ENCODE measurements at places on chromosomes 2 and 18. TPM values are rescaled to one million over a fixed set of nuclear protein-coding genes. Genes with fewer than 3 reads are reported as not detected.

Gene TMEM163
- 4.7 TPM for total RNA-seq

- no peak for DNase-seq
- H3K27me3 ChIP-seq = no peaks in the 10 kb centered on the region
- H3K4me3 ChIP-seq = no peak overlapping the region
- H3K27ac ChIP-seq = no peak overlapping the region
- H3K36me3 ChIP-seq = no peaks in the 10 kb centered on the region
These were observed 65.5 kb upstream of the SIX2 start for GRCh38 chr2:45074713-45075112.

GRCh38 chr2:169469952-169470572, 9.2 kb upstream of the BBS5 start:
- no peak overlapping the region for H3K27ac ChIP-seq
- no peaks in the 10 kb centered on the region for H3K36me3 ChIP-seq
- no peak for DNase-seq
- H3K4me3 ChIP-seq = no peak overlapping the region
- no peaks in the 10 kb centered on the region for H3K27me3 ChIP-seq

DNA sequence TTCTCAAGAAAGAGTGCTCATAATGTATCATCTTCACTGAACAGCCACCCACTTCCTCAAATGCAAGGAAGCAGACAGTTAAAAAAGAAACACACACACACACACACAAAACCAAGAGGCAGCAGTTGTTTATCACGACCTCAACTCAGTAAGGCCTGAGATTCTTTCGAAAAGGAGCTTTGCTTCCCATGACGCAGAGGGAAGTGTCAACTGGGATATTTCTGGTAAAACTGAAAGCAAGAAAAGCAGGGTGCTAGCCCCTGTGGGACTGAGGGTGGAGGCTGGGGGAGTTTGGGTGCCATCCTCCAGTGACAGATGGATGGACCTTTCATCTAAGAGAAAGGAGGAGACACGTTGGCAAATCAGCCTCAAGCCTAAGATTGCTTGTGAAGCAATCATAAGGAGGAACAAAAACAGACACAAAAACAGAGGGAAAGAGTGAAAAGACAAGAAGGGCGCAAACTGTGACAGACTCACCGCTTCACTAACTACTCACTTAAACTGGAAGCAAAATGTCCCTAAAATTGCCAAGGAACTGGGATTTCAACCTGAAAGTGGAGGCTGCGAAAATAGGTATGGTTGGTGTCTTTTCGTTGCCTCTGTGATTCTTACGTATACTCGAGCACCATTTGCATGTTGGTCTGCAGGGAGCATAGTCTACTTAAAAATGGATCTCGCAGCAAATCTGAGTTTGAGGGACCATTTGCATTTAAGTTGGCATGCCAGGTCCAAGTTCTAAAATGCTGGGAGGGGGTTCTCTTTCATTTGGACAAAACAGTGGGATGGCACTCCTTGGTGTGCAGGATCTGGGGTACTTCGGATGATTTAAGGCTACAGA, at the start of gene ARHGAP25:
ARHGAP25 (plus strand) TSS at position 124 of the 838 bp plus-strand sequence; CDS start at position 513, 389 bp downstream.
- no peak within 1 kb of the TSS for H3K4me3 ChIP-seq
- no peaks in the 10 kb centered on the region for H3K4me1 ChIP-seq
- no peak within 1 kb of the TSS for H3K27ac ChIP-seq
- H3K36me3 ChIP-seq = no peaks in the 10 kb centered on the region

- no peaks in the 10 kb centered on the region for H3K27me3 ChIP-seq
- no peaks in the 10 kb centered on the region for H3K4me1 ChIP-seq
- no peak overlapping the region for H3K4me3 ChIP-seq
- H3K27ac ChIP-seq = no peak overlapping the region
- DNase-seq = no peak
- no peaks in the 10 kb centered on the region for H3K36me3 ChIP-seq
These were observed 21.3 kb downstream of the INHBB start for GRCh38 chr2:120367221-120367620.

GRCh38 chr2:230762317-230762896, 49.8 kb downstream of the CAB39 start:
- no peaks in the 10 kb centered on the region for H3K27me3 ChIP-seq
- H3K4me3 ChIP-seq = no peak overlapping the region
- DNase-seq = no peak
- peaks cover 11% of the 10 kb centered on the region for H3K36me3 ChIP-seq

- no peaks in the 10 kb centered on the region for H3K36me3 ChIP-seq
- H3K27ac ChIP-seq = no peak overlapping the region
- no peak overlapping the region for H3K4me3 ChIP-seq
- H3K27me3 ChIP-seq = no peaks in the 10 kb centered on the region
- DNase-seq = no peak
These were observed 115.1 kb downstream of the CMPK2 start for GRCh38 chr2:6750411-6751158.

Gene SLC16A14
- total RNA-seq = 1.8 TPM

GRCh38 chr2:233745073-233745755, 14.9 kb upstream of the UGT1A1 start:
- DNase-seq = no peak
- H3K4me1 ChIP-seq = no peaks in the 10 kb centered on the region
- no peak overlapping the region for H3K4me3 ChIP-seq
- no peaks in the 10 kb centered on the region for H3K36me3 ChIP-seq
- no peaks in the 10 kb centered on the region for H3K27me3 ChIP-seq

DNA sequence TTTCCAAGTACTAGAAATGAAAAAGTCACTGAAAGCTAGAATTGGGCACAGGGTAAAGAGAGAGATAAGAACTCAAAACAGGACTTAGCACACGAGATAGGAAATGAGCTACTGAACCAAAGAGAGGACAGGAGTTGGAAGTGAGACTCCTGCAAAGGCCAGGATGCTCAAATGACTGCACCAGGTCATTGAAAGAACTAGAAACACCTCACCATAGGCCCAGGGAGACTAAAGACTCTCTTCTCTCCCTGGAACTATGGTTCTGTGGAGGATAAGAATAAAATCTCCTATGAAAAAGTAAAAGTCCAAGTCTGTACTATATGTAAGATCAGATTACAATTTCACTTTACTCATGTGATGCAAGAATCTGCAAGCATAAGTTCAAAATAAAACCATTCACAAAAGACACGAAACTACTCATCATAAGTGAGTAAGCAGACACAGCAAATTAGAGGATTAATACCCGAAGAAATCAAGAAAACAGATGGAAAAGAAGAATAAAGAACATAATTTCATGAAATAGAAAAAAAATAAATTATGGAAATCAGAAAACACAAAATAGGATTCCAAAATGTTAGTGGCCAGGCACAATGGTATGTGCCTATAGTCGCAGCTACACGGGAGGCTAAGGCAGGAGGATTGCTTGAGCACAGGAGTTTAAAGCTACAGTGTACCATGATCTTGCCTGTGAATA, 6.5 kb downstream of the NBAS start:
- no peak for DNase-seq
- no peaks in the 10 kb centered on the region for H3K27me3 ChIP-seq
- H3K4me1 ChIP-seq = peaks cover 5% of the 10 kb centered on the region
- no peaks in the 10 kb centered on the region for H3K36me3 ChIP-seq
- no peak overlapping the region for H3K4me3 ChIP-seq

Gene CHPF
- total RNA-seq = 194 TPM

GRCh38 chr2:3199627-3200345, 177.8 kb downstream of the EIPR1 start:
- no peak for DNase-seq
- H3K36me3 ChIP-seq = peaks cover 4% of the 10 kb centered on the region
- H3K4me1 ChIP-seq = peaks cover 4% of the 10 kb centered on the region

GRCh38 chr2:49973917-49974368, 819.6 kb upstream of the FSHR start:
- H3K4me3 ChIP-seq = no peak overlapping the region
- no peaks in the 10 kb centered on the region for H3K27me3 ChIP-seq
- no peaks in the 10 kb centered on the region for H3K36me3 ChIP-seq
- DNase-seq = peak; percentile 44
- H3K4me1 ChIP-seq = no peaks in the 10 kb centered on the region

Gene CFAP65
- not detected for total RNA-seq

- H3K36me3 ChIP-seq = no peaks in the 10 kb centered on the region
- no peak overlapping the region for H3K4me3 ChIP-seq
- no peaks in the 10 kb centered on the region for H3K27me3 ChIP-seq
- peaks cover 2% of the 10 kb centered on the region for H3K4me1 ChIP-seq
- DNase-seq = no peak
These were observed 109.9 kb downstream of the ANKRD44 start for GRCh38 chr2:197200762-197201058.

DNA sequence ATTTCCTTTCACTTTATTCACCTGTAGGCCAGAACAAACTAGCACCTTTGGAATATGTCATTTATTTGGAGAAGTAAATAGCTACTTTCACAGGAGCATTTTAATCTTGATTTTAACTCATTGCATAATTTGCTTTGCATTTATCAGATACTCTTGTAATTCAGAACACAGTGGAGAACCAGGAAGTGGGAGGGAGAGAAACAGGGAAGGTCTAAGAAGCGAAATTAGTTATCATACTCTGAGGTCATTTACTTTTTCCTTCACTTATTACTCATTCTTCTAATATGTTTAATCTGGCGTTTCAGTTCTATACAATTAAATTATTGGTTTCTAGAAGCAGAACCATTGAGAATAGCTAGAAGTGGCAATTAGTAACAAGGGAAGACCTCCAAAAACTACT, 20.7 kb downstream of the RBM44 start:
- H3K4me1 ChIP-seq = no peaks in the 10 kb centered on the region
- no peaks in the 10 kb centered on the region for H3K27me3 ChIP-seq
- no peak overlapping the region for H3K27ac ChIP-seq
- H3K4me3 ChIP-seq = no peak overlapping the region
- H3K36me3 ChIP-seq = no peaks in the 10 kb centered on the region

Gene OR6B2
- total RNA-seq = not detected

- H3K27ac ChIP-seq = peak overlapping the region; percentile 100
- peaks cover 26% of the 10 kb centered on the region for H3K4me1 ChIP-seq
- peak overlapping the region; percentile 65 for H3K4me3 ChIP-seq
- no peaks in the 10 kb centered on the region for H3K27me3 ChIP-seq
These were observed 49.5 kb downstream of the C2orf42 start for GRCh38 chr2:70141212-70141901.

Measured in thyroid gland (tissue), 4 donors.